ENCODE measurements at places on chromosomes 16 and 17. TPM values are rescaled to one million over a fixed set of nuclear protein-coding genes. Genes with fewer than 3 reads are reported as not detected.

The TEX2 gene
- 20.4 TPM for total RNA-seq

The DNAAF1 gene
- total RNA-seq: not detected

The SYCE1L gene
- total RNA-seq: 0.52 TPM

The MYH2 gene
- total RNA-seq: 43.8 TPM
